IMR-90 (cell line): ENCODE measurements at places on chromosomes 16 and 17. TPM values are rescaled to one million over a fixed set of nuclear protein-coding genes. Genes with fewer than 3 reads are reported as not detected.

- no peak for DNase-seq
These were observed 77.8 kb upstream of the NOL11 start for GRCh38 chr17:67639979-67640378.

GRCh38 chr17:29163563-29163962 lies 16.6 kb downstream of the MYO18A start:
- DNase-seq: no peak

GRCh38 chr16:2044541-2044940 lies 3.1 kb downstream of the NTHL1 start:
- DNase-seq: no peak

- DNase-seq: no peak
These were observed 22.3 kb downstream of the ARHGAP27 start for GRCh38 chr17:45410144-45411091.

- DNase-seq: no peak
These were observed 57.0 kb upstream of the CBFA2T3 start for GRCh38 chr16:89033796-89034572.

KRT32 gene
- polyA plus RNA-seq: 0.06 and 0.09 TPM in 2 replicates

DNA sequence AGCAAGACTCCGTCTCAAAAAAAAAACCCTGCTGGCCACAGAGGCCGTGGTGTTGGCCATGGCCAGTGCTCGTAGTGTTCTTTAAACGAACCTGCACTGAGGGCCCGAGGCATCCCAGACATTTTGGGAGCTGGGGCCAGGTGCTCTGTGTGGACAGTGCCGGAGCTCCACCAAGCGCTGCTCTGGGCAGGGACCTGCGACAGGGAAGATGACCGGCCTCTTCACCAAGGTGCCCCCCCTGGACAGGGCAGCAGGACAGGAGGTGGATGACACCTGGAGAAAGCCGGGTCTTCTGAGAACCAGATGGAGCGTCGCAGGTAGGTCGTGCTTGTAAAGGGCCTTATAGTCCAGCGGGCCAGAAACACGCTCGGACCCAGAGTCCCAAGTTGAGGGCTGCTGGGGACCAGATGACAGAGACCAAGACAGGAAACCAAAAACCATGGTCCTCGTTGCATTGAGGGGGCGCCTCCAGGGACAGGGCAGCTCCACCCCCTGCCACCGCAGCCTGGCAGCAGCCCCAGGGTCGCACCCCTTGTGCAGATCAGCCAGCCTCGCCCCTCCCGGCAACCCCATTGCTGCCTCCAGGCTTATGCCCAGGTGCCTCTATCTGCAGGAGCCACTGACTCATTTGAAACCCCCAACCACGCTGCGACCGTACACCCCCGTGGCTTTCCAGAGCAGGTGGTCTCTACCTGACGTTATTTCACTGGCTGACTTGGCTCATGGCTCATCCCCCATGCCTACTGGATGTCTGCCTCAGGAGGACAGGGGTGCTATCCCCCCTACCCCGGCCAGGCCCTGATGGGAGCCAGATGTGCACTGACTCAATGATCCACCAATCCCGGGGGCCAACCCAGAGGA lies 4.2 kb upstream of the NTN3 start:
- DNase-seq: no peak

DNA sequence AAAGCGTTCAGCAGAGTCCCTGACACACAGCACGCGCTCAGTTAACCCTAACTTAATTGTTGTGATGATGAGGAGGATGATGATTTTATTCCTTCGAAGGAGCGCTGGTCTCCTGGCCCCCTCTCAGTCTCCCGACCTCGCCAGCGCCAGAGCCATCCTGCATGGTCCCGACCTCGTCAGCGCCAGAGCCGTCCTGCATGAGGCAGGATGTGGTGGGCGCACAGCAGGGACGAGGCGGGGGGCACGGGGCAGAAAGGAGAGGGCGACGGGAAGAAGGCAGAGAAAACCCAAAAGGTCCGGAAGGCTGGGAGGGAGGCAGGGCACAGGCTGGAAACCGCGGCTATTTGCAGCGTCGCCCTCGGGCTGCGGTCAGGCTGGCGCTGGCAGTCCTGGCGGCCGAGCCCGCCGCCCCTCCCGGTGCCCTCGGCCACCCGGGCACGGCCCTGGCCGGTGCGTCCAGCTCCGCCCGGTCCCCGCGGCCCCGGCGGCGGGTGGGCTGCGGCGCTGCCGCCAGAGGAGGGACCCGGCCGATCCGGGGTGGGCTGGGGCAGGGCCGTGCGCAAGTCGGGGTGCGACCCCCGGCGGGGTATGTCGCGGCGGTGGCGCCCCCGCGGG lies 3.0 kb upstream of the TAC4 start:
- DNase-seq: no peak

KLHL10 gene
- 0.07 TPM in 1 of 2 replicates, not detected in the other for polyA plus RNA-seq

- DNase-seq: peak; percentile 35
These were observed 8.3 kb upstream of the PSMD3 start for GRCh38 chr17:39972271-39972670.

DNA sequence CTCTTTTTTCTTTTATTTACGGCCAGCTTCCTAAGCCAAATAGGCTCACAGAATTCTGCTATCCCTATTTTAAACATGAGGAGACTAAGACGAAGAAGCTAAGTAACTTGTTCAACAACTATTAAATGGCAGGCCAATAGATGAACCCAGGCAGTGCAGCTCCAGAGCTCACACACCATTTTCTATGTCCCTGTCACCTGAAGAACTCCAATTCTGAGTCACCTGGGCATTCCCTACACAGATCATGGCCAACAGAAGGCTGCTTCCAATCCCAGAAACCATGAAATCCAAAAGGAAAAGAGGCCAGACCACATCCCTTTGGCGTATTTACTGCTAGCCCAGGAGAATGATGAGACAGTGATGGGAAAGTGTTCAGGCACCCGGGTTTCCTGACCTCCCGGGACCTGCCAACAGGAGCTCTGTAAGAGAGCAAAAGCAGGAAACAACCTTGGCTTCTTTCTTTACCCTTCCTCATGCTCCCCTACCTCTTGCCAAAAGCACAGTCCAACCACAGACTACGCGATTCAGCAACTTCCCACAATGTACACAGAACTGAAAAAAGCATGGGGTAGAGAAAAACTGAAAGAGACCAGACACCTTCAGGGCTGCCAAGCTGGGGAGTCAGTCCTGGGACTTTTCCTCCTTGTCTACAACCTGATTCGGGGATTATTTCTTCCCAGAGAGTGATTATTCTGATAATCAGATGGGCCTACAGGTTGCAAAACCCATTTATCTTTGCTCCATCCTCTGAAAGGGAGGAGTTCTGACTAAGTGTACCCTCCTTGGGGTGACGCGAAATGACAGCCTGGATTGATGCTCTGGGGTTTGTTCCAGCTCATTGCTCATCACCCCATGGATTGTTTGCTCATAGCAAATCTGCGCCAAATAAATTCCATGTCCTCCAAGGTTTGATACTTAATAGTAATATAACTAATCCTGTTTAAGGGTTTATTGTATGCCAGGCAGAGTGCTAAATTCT lies 47.8 kb upstream of the HAS3 start:
- DNase-seq: peak; percentile 91

GRCh38 chr17:49508061-49508865 lies 13.2 kb downstream of the NGFR start:
- no peak for DNase-seq

DNA sequence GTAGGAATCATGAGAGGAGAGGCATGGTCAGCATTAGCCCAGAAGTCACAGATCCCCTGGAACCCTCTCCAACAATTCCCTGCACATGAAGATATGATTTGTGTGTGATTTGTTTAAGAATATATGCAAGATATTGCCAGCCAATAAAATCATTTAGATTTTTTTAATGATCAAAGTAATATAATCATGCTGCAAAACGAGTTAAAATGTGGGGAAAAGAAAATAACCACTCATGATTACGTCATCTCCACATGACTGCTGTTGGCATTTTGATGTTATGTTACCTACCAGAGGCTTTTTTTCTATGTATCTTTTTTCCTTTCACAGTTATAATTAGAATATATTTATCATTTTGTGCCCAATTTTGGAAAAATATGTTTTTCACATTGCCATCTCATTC lies 22.4 kb downstream of the SLC35G3 start:
- peak; percentile 32 for DNase-seq

TBC1D28 gene
- polyA plus RNA-seq: not detected in 2 replicates

- DNase-seq: no peak
These were observed 12.6 kb upstream of the ARL5C start for GRCh38 chr17:39178536-39178935.

FNDC8 gene
- polyA plus RNA-seq: not detected in 2 replicates

ADAD2 gene
- polyA plus RNA-seq: not detected in 2 replicates

- DNase-seq: no peak
These were observed 15.3 kb downstream of the HSD11B2 start for GRCh38 chr16:67445913-67446907.

DNA sequence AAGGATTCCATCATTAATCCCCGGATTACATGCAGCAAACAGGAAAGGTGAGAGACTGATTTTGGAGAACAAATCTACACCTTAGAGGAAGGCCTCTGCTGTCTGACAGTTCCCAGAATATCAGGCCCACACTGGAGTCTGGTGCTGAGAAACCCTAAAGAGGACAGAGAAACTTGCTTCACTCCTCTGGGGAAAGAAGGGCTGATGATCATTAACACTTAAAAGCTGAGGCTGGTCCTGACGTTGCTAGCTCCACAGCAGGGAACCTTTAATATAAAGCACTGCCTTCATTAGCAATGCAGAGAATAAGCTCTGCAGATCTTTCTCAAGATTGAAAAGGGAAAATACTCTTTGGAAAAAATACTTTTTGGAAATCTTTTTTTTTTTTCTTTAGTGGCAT lies 1472.4 kb upstream of the GOT2 start:
- DNase-seq: no peak

ST6GALNAC1 gene
- not detected in 2 replicates for polyA plus RNA-seq

VKORC1 gene
- 317 and 362 TPM in 2 replicates for polyA plus RNA-seq

DNA sequence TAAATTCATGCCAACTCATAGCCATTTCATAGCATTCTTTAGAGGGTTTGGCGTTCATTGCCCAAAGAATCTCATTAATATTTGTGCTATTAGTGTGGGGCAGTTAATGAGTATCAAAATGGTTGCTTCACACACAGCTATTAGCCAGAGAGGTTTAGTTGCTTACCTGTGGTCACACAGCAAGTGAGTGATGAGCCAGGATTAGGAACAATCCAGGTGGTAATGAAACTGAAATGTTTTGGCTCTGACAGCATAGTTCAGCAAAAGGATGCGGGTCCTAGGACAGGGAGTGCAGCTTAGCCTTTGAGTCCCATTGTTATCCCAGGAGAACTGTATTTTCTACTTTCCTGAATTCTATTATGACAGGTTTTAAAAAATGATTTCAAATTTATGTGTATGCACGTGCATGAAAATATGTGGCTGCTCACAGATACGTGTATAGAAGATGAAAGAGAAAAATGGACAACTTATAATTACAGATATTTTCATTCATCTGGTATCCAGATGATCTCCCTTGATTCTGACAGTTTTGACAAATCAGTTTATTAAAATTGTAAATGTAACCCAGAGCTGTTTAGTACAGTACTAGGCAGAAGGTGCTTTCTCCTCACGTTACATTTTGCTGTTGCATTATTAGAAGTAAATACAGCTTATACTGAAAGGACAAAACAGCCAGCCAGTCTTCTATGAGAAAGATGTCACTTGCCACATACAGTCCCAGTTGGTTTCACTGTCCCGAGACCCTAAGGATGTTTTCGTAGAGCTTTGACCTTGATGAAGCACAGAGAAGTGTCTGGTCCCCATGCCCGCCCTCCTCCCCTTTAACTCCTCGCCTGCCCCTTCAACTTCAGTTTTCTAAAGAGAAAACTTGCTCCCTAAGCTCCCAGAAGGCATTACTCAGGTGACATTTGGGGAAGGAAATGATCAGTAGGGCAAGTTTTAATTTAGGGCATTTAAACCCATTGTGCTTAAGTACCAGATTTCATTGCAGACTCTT lies 99.8 kb upstream of the TBX2 start:
- DNase-seq: no peak

CLEC10A gene
- polyA plus RNA-seq: not detected in 2 replicates

- DNase-seq: no peak
These were observed 126.8 kb downstream of the ZFHX3 start for GRCh38 chr16:72921106-72921505.

KRT25 gene
- not detected in 2 replicates for polyA plus RNA-seq

DNA sequence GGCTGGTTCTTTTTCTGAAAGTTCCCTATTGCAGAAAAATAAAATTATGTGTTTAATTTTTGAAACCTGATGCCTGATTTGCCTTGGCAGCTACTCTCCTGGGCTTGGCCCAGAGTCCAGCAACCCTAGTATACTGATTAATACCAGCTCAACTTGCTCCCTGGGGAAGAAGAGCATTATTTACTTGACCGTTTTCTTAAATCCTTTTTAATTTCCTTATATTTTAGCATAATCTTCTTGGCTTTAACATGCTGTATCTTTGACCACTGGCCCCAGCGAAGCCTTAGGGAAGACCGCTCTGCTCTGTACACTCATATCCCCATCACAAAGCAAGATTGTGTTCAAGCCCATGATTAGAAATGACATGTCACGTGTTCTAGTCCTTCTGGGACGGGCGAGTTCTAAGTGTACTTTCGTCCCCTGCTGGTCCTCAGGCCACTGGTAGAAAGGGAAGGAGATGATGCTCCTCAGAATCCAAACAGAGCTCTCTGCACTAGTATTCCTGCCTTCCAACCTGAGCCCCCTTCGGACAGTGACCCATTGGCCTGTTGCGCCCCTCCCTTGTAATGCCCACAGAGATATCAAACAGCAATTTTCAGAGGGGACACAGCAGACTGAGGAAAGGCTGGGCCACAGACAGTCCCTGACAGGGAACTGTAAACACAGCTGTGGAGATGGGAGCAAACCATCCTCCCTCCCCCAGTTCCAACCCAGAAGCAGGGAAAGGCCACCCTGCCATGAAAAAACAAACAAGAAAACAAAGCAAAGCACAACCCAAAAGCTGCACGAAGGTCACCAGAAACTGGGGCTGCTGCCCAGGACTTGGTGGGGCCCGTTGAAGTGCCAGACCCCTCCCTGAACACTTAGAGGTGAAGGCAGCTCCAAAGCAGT lies 4.3 kb upstream of the EZH1 start:
- DNase-seq: no peak

RTN4RL1 gene
- polyA plus RNA-seq: 0.03 and 0.04 TPM in 2 replicates

GRCh38 chr17:77399319-77399957 lies 258.7 kb downstream of the SEC14L1 start:
- no peak for DNase-seq

DNA sequence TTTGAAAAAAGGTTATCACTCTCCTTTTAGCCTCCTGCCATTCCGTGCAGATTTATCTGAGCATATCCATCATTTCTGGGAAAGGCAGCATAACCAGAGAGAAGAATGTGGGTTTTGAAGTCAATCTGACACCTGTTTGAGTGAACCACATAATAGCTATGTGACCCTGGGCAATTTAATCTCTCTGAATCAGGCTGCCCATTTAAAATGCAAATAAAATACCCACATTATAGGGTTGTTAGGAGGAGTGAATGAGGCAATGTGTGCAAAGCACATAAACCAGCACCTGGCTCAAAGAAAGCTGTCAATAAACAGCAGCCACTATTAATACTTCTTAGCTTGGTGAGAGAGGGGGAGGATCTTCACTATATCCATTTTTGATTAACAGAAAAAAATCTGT lies 88.0 kb downstream of the CACNG1 start:
- DNase-seq: no peak

ARHGAP44 gene
- 1.0 and 1.2 TPM in 2 replicates for polyA plus RNA-seq
